Upper lobe of left lung (tissue), 6 donors: ENCODE measurements at places on chromosomes 2 and 18.

GRCh38 chr2:46769809-46770208 is 145.8 kb downstream of the MCFD2 start:
- no peak for DNase-seq

DNA sequence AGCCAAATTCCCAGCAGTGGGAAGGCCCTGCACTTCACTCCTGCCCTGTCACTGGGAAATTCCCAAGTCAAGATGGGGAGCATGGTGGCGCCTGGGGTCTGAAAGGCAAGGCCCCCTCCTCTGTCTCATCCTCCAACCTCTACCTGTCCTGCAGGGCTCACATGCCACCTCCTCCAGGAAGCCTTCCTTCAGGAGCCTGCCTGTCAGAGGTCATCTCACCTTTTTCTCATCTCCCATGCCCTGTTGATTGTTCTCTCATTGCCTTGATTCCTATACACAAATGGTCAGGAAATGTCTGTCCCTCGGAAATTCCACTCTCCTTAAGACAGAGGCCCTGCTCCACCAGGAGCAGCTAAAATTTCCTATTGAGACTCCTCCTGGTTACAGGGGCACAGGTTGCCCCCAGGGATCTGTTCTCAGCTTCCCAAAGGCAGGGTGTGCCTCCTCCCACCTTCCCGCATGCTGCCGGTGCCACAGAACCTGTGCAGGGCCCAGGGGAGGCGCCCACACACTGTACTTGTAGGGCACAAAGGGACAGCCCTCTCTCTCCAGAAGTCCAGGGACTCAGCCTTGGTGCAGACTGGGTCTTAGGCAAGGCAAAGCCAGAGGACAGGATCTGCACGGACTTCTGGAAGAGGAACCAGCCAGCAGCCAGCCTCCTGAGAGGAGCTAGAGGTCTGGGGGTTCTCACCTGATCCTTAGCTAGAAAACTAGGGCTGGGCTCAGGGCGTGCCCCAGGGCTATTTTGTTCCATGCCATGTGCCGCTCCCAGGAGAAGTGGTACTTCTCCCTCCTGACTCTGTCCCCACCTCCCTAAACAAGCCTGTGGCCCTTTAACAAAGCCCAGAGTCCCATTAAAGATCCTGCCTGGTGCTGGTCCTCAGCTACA is 12.9 kb downstream of the HES6 start:
- DNase-seq = no peak

GRCh38 chr2:121608367-121608766 is 40.9 kb downstream of the CLASP1 start:
- no peak for DNase-seq

DNA sequence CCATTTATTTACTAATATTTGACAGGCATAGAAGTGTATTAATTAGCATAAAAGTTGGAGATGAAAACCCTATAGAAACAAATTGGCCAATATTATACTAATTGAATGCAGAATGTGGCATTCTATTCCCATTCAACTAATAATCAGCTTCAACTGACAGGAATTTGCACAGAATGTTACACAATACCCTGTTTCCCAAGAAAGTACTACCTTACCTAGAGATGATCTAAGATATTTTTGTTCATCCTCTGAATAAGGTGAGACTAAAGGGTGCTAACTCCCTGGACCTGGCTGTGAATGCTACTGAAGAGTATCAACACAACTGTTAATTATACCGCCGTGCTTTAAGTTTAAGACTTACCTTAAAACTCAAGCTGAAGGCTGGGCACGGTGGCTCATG is 28.9 kb downstream of the CEP68 start:
- DNase-seq = no peak

- no peak for DNase-seq
These were observed 309.9 kb upstream of the RAB12 start for GRCh38 chr18:8299054-8299980.

GRCh38 chr18:2978661-2979106 is 34.3 kb downstream of the LPIN2 start:
- no peak for DNase-seq

GRCh38 chr2:39335930-39336329 is 92.2 kb upstream of the CDKL4 start:
- DNase-seq = no peak

DNA sequence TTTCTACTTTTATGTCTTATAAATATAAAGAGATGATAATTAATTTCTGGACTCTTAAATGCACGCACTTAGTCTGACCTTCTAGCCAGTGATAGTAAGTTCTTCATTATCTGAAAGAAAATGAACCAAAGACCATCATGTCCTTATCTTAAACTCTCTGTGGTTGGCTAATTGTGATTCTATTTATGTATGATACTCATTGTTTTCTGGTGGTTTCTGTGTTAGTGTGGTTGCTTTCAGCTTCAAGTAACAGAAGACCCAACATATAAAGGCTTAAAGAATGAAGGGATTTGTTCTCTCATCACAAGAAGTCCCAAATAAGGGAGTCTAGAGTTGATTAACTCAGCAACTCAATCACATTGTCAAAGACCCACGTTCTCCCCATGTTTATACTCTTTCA is 225.2 kb upstream of the TANK start:
- no peak for DNase-seq

DNA sequence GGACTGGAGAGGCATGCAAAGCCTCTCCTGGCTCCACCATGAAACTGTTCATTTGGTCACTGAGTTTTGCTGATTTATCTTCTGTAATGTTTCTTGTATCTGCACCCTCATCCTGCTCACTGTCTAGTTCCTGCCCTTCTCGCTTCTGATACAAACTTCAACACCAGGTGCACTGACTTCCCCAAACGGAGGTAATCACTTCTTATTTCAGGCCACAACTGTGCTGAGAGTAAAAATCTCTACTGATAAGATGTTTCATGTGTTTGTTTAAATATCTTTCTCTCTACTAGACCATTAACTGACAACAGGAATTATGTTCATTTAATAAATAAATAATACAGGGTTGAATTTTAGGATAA is 10.9 kb upstream of the NT5C1B start:
- no peak for DNase-seq
